Astrocyte of the cerebellum (primary cell): ENCODE measurements at places on chromosomes 7 and 10.

DNA sequence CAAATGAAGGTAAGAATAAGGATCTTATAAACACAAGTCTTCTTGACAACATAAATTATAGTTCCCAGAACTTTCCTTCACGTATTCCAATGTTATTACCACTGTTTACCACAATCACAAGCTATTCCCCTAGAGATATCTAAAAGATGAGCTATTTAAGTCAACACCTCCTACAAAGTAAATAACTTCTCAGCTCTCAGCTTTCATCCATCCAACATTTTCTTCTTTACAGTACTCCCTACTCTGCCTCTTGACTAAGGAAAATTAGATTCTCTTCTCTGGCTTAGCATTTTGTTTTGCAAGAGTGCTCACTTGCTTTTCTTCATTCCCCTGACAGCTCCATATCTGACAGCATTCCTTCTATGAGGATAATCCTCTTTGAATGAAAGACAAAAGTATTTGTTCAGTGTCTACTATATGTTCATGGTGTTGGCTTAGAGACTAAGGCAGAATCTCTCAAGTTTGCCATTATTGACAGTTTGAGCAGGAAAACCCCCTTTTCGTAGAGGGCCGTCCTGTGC lies 93.0 kb upstream of the IL6 start:
- no peak for DNase-seq

GRCh38 chr10:22017283-22018020 lies 13.9 kb upstream of the DNAJC1 start:
- no peak for DNase-seq

DNA sequence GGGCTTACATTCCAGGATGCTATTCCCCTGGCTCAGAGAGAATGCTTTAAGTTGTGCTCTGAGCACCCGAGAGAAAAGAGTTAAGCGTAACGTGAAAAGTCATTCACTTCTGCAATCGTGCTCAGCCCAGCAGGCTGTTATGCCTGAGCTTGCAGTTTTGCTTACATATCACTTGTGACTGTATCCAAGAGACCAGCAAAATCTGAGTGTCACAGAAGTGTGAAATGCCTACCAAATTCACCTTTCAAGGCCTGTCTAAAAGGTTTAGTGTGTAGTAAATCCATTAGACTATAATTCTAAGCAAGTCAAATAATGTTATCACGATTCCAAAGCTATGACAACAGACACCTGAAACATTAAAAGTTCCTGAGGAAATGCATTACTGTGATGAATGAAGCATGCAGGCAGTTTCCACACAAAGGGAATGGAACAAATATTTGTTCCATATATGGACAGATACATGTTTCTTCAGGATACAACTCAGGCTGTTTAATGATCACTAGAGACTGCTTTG lies 20.1 kb downstream of the ITGB1 start:
- no peak for DNase-seq

- DNase-seq = no peak
Observed at GRCh38 chr7:22671177-22671879, 55.7 kb upstream of the IL6 start.

GRCh38 chr10:25902002-25902401 lies 32.0 kb upstream of the MYO3A start:
- DNase-seq = no peak
